ENCODE measurements at places on chromosomes 3 and 15. TPM values are rescaled to one million over a fixed set of nuclear protein-coding genes. Genes with fewer than 3 reads are reported as not detected.

SUSD5 gene
- polyA plus RNA-seq: 2.5 TPM

SEC11A gene
- polyA plus RNA-seq: 158 TPM

LRRC49 gene
- polyA plus RNA-seq: 5.7 TPM

SLC9C1 gene
- 0.11 TPM for polyA plus RNA-seq

SCAMP5 gene
- 8.4 TPM for polyA plus RNA-seq

Data from thymus (tissue), 14 donors.